Activated naive CD4-positive, alpha-beta T cell (primary cell): ENCODE measurements at places on chromosomes 3 and 15.

- DNase-seq = no peak
Observed at GRCh38 chr15:39079296-39079847, 501.5 kb upstream of the THBS1 start.

DNA sequence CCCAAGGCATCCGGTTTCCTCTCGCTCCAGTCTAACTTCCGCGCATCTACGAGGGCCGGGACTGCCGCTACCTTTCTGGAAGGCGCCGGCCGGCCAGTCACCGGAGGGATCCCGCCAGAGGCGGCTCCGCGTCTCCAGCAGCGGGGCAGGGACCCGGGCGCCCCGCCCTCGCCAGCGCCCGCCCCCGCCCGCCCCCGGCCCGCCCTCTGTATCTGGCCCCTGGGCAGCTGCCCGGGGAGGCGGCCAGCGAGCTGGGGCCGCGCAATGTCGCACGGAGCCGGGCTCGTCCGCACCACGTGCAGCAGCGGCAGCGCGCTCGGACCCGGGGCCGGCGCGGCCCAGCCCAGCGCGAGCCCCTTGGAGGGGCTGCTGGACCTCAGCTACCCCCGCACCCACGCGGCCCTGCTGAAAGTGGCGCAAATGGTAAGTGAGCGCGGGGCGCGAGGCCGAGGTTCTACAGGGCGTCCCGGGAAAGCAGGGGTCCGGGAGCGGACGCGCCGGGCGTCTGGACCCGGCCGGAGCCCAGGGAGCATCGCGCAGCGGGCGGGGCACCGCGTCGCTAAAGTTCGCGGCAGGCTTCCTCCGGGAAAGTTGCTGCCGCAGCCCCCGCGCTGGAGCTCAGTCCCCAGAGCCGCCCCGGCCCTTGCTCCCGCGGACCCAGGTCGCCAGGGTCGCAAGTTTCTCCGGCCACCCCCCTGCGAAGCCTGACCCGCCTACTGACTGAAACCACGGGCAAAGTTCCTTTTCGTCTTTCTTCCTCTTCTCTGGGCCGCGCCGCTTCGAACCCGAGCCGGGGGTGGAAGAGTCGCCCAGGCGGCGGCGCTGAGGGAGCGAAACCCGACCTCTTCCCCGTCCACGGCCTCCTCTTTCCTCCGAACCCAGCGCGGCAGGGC, at the start of gene CMTM7:
CMTM7 (plus strand) TSS at position 211 of the 893 bp plus-strand sequence; CDS start at position 265, 54 bp downstream.
- peak; percentile 47 for DNase-seq

DNA sequence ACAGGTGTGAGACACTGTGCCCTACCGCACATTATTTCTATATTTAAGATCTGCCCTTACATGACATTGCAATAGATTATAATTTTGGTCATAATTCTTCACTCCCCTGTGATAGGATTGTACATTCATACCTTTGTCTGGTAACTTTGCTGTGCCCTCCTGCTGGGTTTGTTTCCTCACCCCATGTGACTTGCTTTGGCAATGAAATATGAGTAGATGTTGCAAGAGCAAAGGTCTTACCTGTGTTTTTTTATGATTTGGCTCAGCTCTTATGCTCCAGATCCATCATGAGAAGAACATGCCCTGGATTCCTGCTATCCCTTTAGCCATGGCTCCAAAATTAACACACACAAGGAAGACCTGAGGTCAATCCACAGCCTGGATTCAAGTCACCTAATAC, 137.7 kb upstream of the EOMES start:
- DNase-seq = no peak

DNA sequence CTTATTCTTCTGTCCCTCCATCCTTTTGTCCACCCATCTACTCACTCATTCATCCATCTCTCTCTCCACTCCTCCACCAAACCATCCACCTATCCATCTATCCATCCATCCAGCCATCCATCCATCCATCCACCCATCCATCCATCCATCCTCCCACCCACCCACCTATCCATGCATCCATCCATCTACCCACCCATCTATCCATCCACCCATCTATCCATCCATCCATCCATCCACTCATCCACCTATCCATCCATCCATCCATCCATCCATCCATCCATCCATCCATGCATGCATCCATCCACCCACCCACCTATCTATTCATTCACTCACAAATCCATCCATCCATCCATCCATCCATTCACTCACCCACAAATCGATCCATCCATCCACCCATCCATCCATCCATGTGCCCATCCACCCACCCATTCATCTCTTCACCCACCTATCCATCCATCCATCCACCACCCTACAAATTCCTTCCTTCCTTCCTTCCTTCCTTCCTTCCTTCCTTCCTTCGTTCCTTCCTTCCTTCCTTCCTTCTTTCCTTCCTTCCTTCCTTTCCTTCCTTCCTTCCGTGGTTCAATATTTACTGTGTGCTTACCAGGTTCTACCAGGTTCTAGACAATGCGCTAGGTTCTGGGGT, 17.3 kb downstream of the ATP2B2 start:
- no peak for DNase-seq

GRCh38 chr3:184496933-184497332, 64.7 kb upstream of the EPHB3 start:
- DNase-seq = no peak

GRCh38 chr3:31094048-31094447, 199.6 kb upstream of the GADL1 start:
- no peak for DNase-seq

- no peak for DNase-seq
Observed at GRCh38 chr3:55893045-55893664, 406.0 kb upstream of the WNT5A start.

- DNase-seq = no peak
Observed at GRCh38 chr3:31219131-31219843, 313.4 kb upstream of the STT3B start.

GRCh38 chr3:42850263-42850662, 25.4 kb downstream of the CYP8B1 start:
- DNase-seq = no peak

DNA sequence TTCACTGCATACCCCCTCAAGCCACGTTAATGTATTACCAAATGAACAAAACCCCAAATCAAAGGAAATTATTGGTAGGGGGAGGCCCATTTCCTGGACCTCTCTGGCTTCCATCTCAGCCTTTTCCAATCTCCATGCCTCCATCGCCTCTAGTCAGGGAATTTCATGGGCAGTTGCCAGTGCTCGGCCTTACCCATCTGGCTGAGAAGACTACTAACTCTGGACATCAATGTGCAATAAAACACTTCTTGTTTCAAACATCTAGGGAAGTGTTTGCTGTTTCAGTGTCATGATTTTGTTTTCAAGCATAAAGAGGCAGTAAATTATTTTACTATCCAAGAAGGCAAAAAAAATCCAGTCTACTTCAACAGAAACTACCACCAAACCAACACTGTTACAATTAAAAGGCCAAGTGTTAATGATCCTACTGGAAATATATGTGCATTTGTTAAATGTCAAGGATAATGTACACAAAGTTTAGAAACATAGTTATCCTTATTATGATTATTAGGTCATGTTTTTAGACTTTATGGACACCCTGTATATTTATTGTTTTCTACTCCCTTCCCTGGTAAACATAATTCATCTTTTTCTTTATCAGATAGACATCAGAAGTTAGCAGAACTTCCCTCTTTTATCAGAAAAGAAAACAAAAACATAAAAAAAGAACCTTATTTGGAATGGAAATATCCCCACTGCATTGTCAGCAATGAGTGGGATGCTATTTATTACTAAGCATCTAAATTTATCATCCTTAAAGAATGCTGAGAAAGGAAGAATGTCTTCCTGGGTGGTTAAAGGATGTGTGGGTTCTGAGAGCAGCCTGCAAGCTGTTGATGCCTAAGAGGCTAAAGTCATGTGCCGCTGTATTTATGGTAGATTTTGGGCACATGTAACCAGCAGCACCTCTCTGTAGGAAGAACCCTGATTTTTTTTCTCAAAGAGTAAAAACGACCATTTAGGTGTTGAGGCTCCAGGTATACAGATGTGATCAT, 15.2 kb downstream of the LDHAL6B start:
- no peak for DNase-seq

GRCh38 chr3:71033681-71034220, 549.8 kb downstream of the FOXP1 start:
- no peak for DNase-seq

- DNase-seq = no peak
Observed at GRCh38 chr3:53677413-53677812, 168.8 kb downstream of the CHDH start.

DNA sequence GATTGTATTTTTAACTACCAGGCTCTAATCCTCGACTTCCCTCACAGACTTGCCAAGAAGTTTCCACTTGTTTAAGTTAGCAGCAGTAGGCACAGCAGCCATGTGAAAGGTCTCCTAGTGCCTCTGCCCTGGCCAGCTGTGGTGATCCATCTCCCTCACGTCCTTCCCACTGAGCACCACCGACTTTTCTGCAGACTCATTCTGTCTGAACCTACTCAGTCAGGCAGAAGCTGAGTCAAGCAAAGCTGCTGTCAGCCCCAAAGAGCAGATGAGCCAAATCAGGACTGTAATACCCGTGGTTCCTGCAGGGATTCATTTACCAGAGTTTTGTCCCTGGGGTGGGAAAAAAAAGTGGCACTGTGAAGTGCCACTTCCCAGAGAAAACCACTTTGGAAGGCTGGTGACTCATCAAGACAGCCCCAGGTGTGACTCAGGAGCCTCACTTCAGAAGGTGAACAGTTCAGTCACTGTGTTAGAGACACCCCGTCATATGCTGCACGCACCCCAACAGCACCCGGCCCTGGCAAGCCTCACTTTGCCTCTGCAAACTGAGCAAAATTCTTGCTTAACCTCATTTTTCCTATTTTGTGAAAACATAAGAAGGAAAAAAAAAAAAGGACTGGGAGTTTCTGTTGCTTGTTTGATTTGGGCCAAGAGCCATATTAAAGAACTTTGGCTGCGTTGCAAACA, 76.0 kb downstream of the WWTR1 start:
- DNase-seq = no peak

DNA sequence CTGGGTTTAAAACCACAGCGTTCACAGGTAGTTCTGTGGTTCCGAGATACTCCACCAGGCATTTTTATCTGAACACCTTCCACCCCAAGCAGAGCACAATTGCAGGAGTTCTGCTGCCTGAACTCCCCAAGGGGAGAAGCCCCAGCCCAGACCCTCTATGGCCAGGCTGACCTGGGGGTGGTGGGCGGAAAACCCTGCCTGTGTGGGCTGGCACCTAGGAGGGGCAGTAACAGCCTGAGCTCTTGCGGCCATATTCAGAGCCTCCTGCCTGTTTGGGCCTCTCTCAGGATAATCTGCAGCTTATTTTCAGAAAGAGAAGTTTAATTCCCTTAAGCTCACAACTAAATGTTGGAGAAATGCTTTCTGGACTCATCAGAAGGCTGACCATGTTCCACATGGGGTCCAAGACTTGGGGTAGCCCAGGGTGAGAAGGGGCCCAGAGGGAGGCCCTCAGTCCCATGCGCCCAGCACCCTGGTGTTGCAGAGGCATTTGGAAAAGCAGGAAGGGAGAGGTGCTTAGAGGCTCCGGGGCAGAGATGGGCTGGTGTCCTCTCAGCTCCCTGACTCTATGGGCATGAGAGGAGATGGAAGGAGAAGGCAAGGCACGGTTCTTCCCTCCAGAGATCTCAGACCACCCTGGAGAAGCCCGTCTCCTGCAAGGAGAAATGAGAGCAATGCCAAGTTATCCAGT, 195.6 kb upstream of the TPM1 start:
- no peak for DNase-seq

DNA sequence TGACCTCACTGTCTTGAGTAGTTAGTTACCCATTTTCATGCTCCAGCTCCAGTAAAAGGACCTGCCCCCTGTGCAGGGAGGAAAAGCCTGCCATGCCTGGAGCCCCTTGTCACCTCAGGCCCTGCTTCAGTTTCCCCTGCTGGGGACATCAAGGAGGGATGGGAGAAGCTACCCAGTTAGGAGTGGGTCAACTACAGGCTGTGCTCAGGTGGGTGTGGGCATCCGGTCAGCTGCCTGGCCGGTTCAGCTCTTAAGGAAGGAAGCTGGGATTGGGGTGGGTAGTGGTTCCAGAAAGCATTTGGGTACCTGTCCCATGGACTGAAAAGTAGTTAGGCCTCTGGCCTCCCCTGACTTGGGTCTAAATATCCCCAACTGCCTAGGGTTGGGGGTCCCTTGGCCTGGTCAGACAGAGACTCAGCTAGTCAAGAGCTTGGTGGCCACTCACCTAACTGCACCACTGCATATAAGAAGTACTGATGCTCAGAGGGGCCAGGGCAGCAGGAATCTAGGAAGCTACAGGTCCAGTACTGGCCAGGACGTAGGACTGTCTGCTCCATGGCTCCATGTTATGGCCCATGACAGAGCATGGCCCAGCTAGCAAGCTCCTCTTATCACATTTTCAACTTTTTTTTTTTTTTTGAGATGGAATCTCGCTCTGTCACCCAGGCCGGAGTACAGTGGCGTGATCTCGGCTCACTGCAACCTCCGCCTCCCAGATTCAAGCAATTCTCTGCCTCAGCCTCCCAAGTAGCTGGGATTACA, 549 bp downstream of the LSMEM2 start:
- DNase-seq = no peak

DNA sequence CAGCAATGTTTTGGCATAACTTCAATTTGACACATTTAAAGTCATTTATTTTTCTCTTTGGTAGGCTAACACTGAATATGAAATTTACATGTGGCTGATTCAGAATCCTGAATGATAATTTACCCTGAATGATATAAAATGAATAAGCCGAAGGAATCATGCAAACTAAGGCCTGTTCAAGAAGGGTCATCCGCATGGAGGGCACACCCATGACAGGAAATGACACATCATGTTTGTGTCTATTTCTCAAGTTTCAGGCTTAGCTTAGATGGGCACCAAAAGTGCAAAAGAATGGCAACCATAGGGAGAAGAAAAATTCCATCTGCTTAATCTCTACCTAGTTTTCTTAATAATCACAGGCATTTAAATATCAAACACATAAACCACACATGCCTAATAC, 141.5 kb downstream of the DUT start:
- DNase-seq = no peak

DNA sequence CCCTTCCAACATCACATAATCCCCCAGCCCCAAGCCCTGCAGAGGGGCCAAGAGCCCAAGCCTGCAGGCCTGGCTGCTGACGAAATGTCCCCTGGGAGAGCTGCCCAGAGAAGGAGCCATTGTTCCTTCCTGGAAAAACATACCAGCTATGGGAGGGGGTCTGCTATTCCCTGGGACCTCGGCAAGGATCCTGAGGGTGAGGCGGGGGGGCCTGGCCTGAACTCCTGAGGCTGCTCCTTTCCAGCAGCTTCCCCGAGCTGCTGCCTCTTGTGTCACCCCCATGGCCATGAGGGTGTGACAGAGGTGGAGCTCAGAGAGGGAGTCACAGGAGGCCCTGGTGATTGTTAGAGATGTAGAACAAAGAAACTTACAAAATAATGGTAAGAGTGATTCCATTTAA, 12.9 kb downstream of the LOXL1 start:
- DNase-seq = no peak

- no peak for DNase-seq
Observed at GRCh38 chr15:67190326-67190725, 64.1 kb downstream of the AAGAB start.

- DNase-seq = no peak
Observed at GRCh38 chr3:126573492-126574117, 14.9 kb upstream of the C3orf22 start.

DNA sequence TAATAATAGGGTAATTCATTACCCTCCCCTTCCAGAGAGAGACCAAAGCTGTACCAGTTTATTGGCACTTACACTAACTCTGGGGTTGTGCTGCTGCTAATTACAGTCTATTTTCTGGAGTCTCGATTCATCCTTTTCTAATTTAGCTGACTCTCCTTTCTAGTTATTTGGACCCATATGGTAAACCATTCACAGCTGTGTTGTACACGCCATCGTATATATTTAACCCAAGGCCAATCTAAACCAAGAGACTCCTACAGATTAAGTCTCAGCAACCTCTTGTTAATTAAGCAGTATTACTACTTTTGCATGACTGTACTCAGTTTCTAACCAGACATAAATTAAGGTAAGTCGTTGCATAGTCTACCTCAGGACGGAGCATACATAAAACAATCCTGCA, 22.5 kb downstream of the ANXA2 start:
- DNase-seq = no peak
